ENCODE measurements at places on chromosomes 2 and 18. TPM values are rescaled to one million over a fixed set of nuclear protein-coding genes. Genes with fewer than 3 reads are reported as not detected.

DNA sequence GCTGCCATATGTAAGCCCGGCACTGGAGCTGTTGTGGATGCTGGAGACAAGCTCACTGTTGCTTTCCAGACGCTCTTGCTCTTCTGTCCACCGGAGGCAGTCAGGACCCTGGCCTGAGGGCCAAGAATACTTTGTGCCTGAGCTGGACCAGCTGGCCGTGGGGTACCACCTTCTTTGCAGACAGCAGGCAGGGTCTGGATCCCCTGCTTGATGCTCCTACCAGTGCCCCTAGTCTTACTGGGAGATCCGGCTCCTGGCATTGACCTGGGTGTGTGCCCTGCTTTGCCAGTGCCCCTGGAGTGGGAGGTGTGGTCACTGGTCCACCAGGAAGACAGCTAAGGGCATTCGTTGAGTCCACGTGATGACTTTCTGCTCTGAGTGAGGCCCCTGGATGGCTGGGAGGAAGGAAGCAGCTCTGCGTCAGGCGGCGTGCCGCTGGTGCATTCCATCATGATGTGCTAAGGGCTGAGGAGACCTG is 59.3 kb downstream of the LRRFIP1 start:
- no peak for DNase-seq

GRCh38 chr2:117351396-117351795 is 463.1 kb upstream of the DDX18 start:
- DNase-seq: no peak

DNA sequence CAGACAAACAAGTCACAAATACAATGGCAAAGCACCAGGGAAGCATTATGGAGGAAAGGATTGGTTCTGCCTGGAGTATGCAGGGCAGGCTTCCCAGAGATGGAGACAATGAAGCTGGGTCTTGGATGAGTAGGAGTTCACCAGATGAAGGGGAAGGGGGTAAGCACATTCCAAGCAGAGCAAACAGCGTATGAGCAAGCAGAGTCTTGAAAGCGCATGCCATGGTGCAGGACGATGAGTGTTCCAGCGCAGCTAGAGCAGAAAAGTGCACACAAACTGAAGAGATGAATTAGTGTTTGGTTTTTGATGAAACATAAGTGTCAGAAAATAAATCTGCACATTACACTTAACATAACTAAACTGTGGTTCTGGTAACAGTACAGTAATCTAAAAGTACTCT is 21.6 kb downstream of the MBD2 start:
- DNase-seq: no peak

DNA sequence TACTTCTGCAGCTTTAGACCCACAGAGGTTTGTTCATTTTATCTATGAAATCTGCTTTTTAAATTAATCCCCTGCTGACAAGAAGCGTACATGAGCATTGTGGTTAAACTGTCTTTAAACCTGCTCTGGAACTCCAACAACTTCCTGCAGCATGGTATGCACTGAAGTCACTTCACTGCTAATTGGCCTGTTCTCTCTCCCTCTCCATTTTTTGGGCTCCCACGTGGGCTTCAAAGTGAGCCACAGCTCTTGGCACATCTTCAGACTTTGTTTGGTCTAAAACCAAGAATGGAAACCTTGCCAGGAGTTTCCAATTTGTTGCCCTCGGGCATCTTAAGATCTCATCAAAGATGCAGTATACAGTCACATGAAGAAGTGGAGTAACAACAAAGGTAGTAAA is 311.4 kb downstream of the LRRTM1 start:
- DNase-seq: no peak

LIMS4 gene
- total RNA-seq: 0.24 TPM

DNA sequence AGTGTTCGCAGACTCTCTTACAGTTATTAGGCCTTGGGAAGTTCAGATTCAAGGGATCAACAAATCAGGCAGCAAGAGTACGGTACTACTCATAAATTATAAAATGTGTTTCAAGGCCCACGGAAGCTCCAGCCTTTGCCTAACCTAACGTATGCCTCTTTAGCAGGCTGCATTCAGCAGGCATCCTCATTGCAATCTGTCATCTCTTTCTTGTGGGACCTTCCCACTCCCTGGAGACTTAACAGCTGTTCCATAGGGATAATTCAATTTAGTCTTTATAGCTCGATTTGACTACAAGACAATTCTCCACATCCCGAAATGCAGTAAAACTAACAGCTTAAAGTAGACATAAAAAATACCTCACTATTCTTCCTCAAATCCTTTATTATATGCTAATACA is 453.7 kb downstream of the CNTNAP5 start:
- no peak for DNase-seq

DNA sequence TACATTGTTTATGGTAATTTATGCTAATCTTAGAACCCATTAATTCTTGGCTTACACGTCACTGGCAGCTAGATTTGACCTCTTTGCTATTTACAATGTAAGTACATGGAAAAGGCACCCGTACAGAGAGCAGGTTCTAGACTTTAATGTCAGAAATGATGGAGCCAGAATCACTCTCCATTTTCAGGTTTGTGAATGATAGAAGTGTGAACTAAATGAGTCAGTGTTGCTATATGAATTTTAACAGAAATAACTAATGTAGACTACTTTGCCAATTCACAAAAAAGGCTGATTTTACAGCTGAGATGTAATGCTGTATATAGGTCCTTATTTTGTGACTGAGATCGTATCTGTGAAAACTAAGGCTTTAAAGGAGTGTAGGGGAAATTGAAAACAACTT is 214.6 kb downstream of the LDLRAD4 start:
- no peak for DNase-seq

- no peak for DNase-seq
Observed at GRCh38 chr2:111225856-111226255, 105.1 kb downstream of the BCL2L11 start.

DNA sequence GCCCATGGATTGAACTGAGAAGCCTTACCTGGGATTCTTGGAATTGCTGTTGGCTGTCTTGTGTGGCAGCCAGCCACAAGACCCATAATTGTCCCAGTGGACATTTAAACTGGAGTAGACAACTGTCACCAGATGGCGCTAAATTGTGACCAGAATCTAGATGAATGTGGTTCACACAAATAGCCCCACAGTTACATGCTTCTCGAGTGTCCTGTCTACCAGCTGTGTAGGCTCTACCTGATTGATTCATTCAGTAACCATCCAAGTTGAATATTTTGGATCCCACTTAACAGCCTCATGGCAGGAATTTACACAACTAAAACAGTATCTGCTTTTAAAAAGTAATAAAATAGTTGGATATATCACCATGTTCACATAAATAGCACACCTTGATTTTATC is 73.2 kb downstream of the MAP4K4 start:
- DNase-seq: no peak

DNA sequence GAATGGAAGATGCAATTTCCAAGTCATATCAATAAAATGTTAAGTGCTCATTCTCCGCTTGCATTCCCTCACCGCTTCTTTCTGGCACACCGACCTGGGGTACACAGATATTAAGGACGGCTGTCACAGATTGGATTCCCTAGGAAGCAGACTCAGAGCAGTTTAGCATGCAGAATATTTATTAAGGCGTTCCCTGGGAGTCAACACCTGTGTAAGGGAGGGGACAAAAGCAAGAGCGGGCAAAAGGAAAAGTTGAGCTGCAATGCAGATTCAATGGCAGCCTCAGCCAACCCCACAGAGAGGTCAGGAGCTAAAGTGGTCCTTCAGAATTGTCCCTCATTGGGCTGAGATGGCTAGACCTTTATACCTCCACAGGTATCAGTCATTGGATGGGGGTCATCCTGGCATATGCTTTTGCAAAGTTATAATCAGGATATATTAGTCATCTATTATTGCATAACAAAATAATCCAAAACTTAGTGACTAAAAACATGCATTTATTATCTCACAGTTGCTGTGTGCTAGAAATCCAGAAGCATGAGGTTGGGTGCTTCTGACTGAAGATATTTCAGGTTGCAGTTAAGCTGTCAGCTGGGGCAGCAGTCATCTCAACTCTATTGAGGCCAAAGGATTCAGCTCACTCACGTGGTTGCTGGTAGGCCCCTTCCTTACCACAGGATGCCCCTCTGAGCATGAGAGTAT is 27.0 kb upstream of the INO80D start:
- no peak for DNase-seq

ITPRIPL1 gene
- total RNA-seq: 39.5 TPM

CPSF3 gene
- 66.6 TPM for total RNA-seq

DNA sequence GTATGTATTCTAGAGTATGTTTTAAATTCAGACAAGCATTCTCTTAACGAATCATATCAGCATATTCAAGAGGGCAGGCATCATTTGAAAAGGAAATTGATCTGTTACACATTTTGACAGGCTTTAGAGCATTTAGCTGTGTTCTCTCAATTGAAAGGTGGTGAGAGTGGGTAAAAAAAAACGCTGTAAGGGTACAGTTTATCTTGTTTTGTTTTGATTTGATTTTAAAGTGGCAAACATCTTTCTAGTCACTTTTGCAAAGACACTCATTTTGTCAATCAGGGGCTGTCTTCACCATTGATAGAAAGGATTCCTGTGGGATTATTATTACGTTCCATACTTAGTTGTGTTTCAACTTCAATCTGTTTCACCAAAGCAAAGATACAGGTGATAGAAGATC is 2.2 kb downstream of the CDH19 start:
- DNase-seq: no peak

LYPD1 gene
- not detected for total RNA-seq

GRCh38 chr2:138121666-138122661 is 157.7 kb downstream of the HNMT start:
- DNase-seq: no peak

DNA sequence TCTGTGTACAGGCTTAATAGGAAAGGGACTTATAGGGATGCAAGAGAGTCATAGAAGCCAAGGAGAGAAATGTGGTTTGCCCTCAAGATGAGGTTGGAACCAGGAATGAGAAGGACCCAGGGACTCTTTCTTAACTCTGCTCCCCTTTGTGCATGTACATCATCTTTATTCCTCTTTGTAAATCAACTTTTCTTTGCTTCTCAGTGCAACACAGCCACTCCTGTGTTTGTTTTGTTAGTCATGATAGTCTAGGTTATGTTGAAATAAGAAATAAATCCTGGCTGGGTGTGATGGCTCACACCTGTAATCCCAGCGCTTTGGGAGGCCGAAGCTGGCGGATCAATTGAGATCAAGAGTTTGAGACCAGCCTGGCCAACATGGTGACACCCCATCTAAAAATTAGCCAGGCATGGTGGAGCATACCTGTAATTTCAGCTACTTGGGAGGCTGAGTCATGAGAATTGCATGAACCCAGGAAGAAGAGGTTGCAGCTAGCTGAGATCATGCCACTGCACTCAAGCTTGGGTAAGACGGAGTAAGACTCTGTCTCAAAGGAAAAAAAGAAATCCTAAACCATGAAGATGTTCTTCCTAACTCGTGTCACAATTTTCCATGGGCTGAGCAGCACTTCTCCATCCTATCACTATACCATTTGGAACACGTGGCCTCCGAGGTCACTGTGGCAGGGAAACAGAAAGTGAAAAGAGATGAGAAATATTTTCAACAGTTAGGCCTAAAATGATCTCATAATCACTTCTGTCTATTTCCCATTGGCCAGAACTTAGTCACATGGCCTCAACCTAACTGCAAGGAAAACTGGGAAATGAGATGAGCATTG is 73.0 kb upstream of the TMEM17 start:
- no peak for DNase-seq

DNA sequence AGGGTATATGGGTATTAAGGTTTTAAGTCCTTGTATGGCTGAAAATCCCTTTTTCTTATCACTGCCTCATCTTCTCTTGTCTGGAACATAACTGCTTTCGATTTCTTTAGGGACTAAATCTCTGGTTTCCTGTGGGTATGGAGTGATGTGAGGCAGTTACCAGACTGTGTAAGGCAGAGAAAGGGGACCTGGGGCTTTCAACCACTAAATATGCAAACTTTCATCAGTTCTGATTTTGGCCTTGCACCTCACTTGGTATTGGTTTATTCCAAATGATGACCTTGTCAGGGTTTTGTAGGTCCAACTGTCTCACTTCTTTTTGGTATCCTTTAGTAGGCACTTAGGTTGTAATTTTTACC is 9.3 kb downstream of the MAP4K4 start:
- no peak for DNase-seq

DNA sequence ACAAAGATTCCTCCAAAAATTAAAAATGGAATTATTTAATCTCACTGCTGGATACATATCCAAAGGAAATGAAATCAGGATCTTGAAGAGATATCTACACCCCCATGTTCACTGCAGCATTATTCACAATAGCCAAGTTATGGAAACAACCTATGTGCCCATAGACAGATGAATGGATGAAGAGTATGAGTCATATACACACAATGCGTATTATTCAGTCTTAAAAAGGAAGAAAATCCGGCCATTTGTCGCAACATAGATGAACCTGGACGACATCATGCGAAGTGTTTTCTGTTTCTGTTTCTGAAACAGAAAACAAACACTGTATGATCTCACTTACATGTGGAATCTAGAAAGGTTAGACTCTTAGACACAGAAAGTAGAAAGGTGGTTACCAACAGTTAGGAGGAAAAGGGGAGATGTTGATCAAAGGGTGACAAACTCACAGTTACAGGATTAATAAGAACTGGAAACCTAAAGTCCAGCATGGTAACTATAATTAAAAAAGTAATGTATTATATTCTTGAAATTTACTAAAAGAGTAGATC is 87.8 kb upstream of the ERBB4 start:
- DNase-seq: no peak

DNA sequence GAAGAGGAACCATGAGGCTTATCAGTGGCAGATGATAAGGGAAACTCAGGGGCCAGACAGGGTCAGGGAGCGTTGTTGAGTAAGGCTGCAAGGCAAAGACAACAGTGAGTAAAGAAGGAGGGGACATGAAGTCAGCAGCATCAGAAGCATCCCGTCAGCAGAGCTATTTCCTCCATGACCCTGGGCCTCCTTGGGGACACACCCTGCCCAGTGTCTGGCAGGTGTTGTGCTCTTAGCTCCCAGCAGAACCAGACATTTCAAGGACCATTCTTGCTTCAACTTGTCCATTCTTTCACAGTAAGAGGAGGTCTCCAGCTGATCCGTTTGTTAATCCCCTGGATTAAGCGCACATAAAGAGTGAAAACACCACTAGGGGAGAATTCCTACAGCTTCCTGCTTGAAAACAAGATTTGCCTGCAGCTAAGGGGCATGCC is 88.7 kb upstream of the MEIS1 start:
- no peak for DNase-seq

CNGA3 gene
- total RNA-seq: not detected

INPP5D gene
- total RNA-seq: 31.2 TPM
